Activated CD4-positive, CD25-positive, alpha-beta regulatory T cell treated with anti-CD3 and anti-CD28 coated beads, Interleukin-2, amount 50 U/mL, for 16 hours (primary cell): ENCODE measurements at places on chromosomes 12 and 14.

- no peak for DNase-seq
Measured at GRCh38 chr12:27012982-27013255, 1.3 kb downstream of the TM7SF3 start.

DNA sequence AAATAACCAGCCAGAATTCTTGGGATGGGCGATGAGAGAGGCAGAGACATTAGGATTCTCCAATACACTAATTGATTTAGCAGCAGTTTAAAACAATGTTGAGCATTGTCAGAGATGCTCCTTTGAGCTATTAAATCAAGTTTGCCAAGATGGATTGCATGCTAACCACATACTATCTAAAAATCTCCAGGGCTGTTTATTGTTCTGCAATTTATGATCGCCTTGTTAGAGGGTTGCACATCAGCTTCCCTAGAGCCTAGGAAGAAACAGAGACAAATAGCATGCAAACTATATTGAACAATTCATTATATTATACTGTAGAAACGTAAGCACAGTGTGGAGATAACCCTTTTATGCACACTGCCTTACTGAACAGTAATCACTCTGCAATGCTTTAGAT is 599.9 kb downstream of the SOX5 start:
- DNase-seq, result no peak

DNA sequence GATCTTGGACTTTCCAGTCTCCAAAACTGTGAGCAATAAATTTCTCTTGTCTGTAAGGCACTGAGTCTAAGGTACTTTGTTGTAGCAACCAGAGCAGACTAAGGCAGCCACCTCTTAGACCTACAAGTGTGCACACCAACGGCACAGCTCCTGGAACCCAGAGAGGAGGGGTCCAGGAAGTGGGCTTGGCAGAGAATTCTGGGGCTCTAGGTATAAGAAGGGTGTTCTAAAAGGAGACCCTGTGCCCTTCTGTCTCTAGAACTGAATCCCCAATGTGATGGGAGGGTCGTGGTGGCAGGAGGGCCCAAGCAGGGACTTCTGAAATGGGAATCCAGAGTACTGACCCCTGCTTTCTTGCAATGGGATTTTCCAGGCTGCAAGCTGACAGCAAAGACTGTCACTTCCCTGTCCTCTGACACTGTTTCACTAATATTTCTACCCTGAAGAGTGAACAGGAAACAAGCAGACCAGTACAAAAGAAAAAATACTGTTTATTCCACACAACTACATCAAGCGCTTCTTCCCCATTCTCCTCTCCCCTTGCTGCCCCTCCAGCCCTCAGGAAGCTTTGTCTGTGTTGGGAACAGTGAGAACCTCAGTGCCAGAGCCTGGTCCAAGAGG is 13.6 kb upstream of the TFCP2 start:
- DNase-seq, result no peak

DNA sequence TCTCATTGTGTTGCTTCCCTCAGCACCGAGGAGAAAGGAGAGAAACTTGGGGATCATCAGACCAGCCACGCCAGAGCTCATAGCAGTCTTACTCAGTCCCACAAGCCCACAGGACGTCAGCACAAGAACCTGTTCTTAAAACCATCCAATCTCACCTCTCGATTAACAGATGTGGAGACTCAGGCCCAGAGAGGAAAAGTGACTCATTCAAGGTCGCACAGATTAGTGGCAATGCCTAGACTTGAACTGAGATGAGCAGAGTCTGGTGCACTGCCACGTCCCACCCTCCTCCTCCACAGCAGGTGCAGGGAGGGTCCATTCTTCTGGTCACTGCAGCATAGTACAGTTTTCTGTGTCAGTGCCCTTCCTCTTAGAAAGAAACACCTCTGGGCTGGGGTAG is 154.9 kb upstream of the PZP start:
- DNase-seq, result no peak

- no peak for DNase-seq
Measured at GRCh38 chr14:61254808-61255526, 26.2 kb downstream of the TMEM30B start.

- DNase-seq, result no peak
Measured at GRCh38 chr14:56127156-56127555, 8.9 kb downstream of the PELI2 start.

DNA sequence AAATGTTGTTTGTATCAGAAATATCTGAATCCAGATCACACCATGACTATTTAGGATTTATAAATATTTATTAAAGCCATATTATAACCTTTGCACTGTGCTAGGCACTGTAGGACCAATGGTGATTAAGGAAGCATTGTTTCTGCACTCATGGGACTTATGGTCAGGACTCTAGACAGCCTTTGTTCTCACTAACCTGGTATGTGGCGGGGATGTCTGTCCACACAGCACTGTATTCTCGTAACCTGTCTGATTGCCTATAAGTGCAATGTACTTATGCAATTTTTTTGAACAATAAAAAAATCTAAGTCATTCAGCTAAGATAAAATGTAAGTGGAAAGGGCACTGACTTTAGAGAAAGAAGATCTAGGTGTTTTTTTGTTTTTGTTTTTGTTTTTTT is 6.7 kb upstream of the SSPN start:
- DNase-seq, result no peak

GRCh38 chr12:2541631-2542204 is 253.1 kb upstream of the FKBP4 start:
- no peak for DNase-seq
